ENCODE measurements at places on chromosomes 1 and 21.
A peak's percentile ranks its signal among the peaks of the same experiment; 100 is the strongest.

DNA sequence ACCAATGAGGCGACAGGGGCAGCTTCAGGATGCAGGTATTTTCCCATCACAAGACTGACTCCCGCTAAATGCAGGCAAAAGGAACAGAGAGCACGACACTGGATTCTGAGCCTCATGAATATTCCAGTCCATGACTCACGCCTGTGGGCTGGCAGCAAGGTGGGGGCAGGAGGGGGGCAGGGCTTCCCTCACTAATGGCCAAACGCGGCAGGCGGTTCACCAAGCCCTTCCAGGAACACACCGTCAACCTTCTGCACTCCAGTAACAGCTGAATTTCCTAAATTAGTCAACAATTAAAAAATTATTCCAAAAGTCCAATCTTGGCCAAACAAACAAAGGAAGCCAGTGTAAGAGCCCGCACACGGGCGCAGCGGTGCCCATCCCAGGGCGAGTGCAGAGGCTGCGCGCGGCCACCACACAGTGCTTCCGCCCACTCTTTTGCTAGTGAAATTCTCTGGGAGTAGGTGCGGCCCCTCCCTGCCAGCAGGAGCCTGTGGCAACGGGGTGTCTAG is 12.5 kb upstream of the GPR153 start:
- ATAC-seq = peak; percentile 83

DNA sequence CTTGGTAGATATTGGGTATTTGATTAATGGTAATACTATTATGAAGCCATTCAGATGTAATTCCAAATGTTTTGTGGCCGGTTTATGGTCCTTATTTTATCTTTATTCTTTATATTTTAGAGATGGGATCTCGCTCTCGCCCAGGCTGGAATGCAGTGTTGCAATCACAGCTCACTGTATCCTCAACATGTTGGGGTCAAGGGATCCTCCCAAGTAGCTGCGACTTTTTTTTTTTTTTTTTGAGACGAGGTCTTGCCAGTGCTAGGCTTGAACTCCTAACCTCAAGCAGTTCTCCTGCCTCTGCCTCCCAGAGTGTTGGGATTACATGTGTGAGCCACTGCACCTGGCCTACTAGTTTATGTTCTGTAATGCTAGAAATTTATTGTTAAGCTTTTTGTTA is 4.7 kb downstream of the DDI2 start:
- ATAC-seq = no peak

DNA sequence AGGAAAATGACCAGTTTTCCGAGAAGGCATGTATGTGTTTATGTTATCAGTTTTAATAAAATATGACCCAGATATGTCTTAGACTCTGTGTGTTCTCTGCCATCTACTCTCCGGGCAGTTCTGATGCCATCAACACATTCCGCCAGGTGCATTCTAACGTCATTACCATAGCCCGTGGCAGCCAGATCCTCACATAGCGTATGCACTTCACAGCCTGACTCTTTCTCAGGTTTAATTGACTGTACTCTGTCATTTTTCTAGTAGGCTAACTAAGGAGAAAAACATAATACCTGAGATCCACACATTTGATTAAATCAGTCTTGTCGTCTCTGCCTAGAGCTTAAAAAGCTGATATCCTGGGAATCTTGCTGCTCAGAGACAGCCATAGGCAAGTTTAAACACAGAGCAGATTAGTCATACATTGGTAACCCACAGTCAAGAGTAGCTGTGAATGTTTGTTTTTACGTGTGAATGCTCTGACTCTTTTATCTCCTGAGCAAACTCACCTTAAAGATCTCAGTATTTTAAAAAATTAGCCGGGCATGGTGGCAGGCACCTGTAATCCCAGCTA is 175.9 kb downstream of the GREM2 start:
- no peak for ATAC-seq

- no peak for ATAC-seq
Measured at GRCh38 chr1:234696148-234696576, 86.2 kb upstream of the IRF2BP2 start.

- no peak for ATAC-seq
Measured at GRCh38 chr1:157584503-157584902, 13.4 kb downstream of the FCRL4 start.

DNA sequence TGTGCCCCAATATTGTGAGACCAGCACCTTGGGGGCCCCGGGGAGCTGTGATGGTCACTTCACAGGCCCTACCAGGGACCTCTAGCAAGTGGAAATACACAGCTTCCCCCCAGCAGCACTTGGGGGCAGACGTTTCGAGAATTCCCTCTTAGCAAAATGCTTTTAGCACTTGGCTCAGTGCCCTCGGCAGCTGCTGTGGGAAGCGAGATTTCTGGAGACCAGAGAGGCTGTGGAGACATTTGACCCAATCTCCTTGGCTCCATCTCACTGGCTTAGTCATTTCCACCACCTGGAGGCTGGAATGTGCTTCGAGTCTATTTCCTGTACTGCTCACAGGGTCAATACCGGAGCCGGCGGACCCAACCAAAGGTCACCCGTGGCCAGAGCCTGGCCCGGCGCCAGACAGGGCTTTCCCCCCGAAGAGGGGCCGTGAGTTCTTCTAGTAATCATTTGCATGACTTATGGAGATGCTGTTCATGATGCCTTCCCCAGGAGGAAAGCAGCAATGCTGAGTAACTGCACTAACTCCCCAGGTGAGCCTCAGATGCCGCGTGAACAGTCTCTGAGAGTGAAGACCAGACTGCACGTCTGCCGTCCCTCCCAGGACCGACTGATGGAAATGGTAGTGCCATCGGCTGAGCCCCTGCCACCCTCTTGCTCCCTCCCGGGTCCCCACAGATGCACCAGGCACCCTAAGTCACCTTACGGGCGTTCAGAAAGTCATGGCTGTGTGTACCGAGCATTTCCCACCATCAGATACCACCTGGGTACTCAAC is 4.4 kb upstream of the C2CD2 start:
- peak; percentile 78 for ATAC-seq

GRCh38 chr1:20530306-20530705 is 22.1 kb upstream of the FAM43B start:
- no peak for ATAC-seq

DNA sequence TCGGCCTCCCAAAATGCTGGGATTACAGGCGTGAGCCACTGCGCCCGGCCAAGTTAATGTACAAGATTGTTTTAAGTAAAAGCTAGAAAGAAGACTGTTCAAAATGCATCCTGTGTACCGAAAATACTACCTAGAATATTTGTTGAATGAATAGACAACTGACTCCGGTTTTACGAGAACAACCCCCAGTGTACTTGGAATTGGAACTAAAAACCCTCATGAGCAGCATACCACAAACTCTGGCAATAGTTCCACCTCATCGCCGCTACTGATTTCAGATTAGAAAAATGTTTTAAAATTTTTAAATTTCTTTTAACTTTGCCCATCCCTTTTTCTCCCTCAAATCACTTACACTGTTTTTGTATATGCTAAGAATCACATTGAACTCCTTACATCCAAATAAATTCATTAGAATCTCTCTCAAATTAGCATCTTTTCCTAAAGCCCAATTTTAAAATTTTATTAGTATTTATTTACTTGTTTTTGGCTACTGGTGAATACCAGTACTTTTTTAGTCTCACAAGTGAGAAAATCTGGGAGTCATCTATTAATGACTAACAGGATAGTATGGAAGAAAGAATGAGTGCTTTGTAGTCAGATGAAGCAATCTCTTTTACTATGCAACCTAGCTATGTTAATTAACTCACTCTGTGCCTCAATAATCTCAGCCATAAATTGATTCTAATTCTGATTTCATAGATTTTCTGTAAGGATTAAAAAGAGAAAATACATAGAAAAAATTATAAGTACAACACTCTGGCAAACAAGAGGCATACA is 95.1 kb downstream of the GPATCH2 start:
- no peak for ATAC-seq

DNA sequence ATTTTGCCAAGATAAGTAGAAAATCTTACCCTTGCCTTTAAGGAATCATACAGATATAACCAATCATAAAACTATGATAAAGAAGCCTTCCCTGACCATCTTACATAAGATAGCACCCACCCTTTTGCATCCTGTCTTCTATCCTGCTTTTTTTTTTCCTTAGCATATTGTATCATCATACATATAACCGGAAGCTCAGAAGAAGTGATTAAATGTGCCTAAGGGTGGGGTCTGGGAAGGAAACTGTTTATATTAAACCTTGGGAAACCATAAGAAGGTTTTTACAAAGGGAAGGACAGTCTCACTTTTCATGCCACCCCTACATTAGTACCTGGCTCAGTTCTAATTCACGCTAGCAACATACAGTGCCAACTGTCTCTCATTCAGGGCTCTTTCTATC is 66.8 kb downstream of the LUZP1 start:
- no peak for ATAC-seq

DNA sequence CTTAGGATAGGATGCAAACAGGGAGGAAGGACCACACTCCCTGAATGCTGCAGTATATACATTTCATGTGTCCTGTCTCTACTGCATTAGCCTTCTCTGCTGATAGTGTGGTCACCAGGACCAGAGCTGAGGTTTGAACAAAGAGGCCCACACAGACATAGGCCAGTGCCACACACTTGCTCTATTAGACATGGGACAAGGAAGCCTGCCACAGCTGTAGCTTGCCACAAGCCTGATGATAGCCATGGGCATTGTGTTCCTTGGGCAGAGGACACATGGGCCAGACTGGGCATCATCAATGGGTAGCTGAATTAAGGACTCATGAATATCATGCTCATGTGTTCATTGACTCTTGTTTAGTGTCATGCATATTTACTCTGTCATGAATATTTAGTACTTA is 10.4 kb downstream of the CAMSAP2 start:
- ATAC-seq = peak; percentile 30

- ATAC-seq = no peak
Measured at GRCh38 chr1:36781098-36781497, 253.2 kb downstream of the GRIK3 start.

- ATAC-seq = no peak
Measured at GRCh38 chr1:96772972-96773371, 51.4 kb downstream of the PTBP2 start.

GRCh38 chr1:201365251-201365650 is 12.2 kb downstream of the TNNT2 start:
- no peak for ATAC-seq

DNA sequence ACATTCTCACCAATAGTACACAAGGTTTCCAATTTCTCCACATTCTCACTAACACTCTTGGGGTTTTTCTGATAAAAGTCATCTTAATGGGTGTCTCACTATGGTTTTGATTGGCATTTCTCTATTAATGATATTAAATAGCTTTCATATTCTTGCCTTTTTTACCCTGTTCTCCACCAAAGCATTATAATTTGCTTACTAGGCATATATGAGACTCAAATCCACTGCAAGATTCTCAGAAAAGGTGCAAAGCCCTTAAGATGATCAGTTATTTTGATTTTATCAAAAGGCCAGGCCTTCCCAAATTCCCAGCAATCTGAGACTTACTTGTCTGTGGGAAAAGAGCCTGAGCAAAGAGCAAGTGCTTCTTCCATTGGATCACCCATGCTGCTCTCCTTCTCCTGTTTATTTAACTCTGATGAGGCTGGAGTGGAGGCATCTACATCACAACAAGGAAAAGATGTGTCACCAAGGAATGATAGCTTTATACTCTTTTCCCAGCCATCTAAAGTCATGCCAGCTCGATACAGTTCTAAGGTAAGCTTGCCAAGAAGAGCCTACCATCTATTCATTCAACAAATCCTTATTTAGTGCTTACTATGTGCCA is 24.6 kb downstream of the CLSPN start:
- no peak for ATAC-seq

DNA sequence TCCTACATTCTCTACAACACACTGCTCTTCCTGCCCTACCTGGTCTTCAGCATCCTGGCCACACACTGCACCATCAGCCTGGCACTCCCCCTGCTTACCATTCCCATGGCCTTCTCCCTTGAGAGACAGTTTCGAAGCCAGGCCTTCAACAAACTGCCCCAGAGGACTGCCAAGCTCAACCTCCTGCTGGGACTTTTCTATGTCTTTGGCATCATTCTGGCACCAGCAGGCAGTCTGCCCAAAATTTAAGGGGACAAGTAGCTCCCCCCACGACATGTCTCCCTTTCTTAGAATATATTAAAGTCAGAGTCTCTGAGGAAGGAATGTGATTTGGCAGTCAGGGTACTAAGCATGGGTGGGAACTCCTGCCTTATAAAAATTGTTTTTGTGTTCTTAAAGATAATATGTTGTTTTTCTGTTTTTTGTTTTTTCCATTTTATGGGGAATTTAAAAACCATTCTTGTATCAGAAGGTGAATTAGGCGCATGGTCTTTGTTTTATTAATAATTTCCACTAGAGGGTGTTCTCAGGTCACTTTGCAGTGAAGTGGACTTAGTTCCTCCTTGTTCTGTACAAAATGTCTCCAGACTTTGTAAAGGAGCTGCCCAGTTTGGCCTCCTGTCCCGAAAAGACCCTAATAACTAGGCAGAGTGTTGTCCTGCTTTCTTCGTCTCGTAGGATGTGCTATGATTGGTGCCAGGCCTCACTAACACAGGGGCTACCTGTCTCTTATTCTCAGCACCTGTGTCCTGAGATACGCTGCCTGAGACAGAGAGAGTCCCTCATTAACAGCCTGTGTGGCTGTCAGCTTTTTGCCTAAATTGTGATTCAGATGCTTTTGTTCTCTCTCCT is 13.1 kb downstream of the UBIAD1 start:
- ATAC-seq = peak; percentile 75

All from SK-N-SH treated with all-trans-retinoic acid at 6 μM for 48 hours (cell line).